ENCODE measurements at places on chromosomes 7 and 10.

- DNase-seq = no peak
These were observed 215.3 kb upstream of the ZNF32 start for GRCh38 chr10:43863859-43864591.

DNA sequence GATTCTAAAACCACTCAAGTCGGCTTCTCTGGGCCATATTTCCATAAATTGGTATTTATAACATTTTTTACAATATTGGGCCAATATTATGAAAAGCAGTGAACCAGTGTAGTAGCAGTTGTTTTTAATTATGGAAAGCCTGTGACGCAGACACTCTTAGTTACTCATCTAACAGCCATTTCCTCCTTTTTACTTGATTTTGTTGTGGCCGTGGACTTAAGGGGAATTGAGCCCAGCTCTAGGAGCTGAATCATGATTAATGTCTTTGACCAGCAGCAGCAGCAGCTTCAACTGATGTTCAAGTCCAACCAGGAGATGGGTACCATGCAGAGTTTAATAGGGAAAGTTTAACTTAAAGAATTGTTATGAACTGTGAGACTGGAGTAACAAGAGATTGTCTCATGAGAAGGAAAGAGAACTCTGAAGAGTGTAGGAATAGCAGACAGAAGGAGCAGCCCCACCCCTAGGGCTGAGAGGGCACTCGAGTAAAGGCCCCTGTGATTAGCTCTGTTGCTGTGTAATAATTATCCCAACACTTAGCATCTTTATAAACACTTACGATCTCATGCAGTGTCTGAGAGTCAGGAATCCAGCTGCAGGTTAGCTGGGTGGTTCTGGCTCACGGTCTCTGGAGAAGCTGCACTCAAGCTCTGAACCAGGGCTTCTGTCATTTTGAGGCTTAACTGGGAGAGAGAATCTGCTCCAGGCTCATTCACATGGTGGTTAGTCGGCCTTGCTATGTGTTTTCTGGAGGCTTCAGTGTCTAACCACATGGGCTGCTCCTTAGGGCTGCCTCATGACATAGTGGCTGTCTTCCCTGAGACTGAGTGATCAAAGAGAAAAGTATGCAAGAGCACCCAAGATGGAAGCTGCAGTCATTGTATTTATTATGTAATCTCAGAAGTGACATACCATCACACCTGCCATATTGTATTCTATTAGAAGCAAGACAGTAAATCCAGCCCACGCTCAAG lies 4.6 kb downstream of the LANCL2 start:
- DNase-seq = no peak

- no peak for DNase-seq
These were observed 10.5 kb upstream of the ENTPD1 start for GRCh38 chr10:95745501-95745900.

DNA sequence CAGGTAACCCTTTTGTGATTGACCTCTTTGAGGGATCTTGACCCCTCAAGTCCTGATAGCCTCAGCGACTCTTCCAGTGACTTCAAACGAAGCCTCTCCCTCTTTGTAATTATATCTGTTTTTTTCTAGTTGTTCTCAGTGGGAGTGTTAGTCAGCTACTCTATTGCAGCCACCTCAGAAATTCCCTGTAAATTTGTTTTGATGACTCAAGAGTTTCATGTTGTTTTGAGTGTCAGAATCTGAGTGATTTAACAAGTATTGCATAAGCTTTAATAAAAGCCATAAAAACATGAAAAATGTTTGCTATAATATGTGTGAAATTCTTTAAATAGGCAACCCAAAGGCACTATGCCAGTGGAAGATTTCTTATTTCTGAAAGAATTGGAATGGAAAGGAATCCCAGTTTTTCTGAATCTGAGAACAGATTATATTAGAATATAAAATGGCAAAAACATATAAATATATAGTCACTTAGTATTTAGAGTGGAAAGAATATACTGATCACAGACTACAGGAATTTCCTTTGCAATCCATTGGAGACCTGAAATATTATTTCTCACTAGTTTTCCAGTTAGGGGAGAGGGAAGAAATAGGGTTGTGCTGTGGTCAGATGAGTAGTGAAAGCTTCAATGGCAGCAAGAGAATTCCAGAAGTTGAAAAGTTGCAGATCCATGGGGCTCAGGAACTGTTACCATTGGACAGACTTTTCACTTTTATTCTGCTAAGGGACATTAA lies 94.4 kb upstream of the SEMA3C start:
- no peak for DNase-seq

DNA sequence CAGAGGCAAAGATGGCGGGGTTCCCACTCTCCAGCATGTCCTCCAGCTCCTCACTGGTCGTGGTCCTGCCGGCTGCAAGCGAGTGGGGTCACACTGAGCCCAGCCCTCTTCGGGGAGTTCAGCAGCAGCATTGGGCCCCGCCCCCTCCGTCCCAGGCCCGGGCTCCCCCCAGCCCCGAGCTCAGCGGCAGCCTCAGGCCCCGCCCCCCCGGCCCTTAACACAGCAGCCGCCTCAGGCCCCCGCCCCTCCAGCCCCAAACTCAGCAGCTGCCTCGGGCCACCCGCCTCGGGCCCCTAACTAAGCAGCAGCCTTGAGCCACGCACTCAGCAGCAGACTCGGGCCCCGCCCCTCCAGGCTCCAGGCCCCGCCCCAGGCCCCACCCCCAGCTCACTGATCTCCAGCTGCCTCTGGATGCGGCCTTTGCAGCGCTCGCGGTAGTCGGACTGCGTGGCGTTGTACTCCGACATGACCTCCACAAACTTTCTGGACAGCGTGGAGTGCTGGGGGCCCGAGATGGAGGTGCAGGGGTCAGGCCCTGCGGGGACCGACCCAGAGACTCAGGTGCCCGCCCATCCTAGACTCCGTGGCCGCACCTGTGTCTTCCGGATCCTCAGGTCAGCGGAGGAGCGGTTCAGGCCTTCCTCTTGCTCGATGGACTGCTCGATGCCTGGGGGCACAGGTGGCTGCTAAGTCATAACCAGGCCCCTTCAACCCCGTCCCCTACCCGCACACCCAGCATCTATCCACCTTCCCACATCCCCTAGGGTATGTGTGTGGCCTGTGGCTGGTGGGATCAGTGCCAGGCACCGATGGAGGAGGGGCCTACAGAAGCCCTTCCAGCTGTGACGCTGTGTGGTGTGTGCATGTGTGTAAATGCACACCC lies 15.5 kb downstream of the STX1A start:
- no peak for DNase-seq

DNA sequence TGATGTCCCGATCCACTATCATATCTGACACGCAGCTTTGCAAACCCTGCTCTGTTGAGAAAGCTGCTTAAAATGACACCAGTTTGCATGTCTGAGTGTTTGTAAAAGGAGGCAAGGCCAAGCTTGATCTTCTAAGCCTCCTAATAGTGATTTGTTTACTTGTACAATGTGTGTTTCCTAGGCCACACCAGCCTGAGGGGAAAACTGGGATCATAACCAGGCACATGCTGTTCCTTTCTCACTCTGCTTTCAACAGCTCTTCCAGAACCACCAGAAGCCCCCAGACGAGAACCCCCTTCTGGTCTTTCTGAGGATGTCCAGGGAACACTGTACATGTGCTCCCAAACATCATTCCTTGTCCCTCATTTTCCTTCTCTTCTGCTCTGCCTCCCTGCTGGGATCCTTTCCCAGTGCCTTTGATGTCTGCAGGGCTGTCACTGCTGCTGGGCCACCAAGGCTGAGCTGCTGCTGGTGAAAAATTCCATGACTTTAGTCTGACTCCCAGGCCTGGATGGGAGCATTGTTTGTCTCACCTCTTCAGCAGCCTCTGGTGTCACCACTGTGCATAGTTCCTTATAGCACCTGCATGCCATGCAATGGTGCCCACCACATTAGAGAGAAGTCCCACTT lies 4.0 kb upstream of the LGI1 start:
- DNase-seq = no peak

GRCh38 chr7:121029302-121029701 lies 40.8 kb downstream of the CPED1 start:
- DNase-seq = no peak
